ENCODE measurements at places on chromosomes 16 and 17.

GRCh38 chr17:27207073-27207513 lies 86.8 kb upstream of the WSB1 start:
- H3K27me3 ChIP-seq = no peaks in the 10 kb centered on the region
- H3K4me1 ChIP-seq = no peaks in the 10 kb centered on the region
- DNase-seq = no peak

GRCh38 chr16:10069374-10069773 lies 112.9 kb downstream of the GRIN2A start:
- no peak overlapping the region for H3K4me3 ChIP-seq
- H3K27me3 ChIP-seq = no peaks in the 10 kb centered on the region
- no peaks in the 10 kb centered on the region for H3K4me1 ChIP-seq
- H3K36me3 ChIP-seq = no peaks in the 10 kb centered on the region
- DNase-seq = no peak

- H3K4me1 ChIP-seq = peaks cover 19% of the 10 kb centered on the region
- no peaks in the 10 kb centered on the region for H3K36me3 ChIP-seq
- DNase-seq = peak; percentile 83
- H3K27ac ChIP-seq = peak overlapping the region; percentile 68
Measured at GRCh38 chr16:87789437-87790291, 23.9 kb upstream of the KLHDC4 start.

DNA sequence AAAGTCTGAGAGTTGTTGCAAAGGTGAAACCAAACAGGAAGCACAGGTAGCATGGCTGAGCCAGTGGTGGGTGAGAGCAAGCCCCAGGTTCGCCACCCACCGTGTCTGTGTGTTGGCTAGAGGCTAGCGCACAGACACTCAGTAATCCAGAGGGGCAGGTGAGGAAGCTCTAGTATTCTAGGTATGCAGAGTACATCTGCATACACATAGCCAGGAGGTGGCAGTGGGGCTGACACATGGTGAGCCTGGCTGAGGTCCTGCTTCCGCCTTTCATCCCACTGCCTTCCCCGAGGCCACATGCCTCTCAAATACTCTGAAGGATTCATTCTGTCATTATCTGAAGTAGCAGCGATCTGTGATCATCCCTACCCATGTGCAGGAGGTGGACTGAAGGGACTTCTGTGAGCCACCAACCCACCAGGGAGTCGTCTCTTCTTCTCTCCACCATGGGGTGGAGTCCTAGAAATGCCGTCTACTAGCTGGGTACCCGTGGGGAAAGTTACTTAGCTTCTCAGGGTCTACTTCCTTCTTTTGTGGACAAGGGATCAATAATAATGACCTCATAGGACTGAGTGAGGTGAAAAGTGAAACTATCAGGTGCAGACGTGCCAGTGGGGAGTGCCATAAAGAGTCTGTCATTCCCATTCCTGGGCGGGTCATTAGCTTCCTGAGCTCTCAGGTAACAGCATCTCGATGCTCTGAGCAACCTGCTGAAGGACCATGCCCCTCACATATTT lies 36.0 kb upstream of the ICAM2 start:
- no peaks in the 10 kb centered on the region for H3K4me1 ChIP-seq
- H3K27me3 ChIP-seq = no peaks in the 10 kb centered on the region
- peaks cover 59% of the 10 kb centered on the region for H3K36me3 ChIP-seq
- H3K27ac ChIP-seq = no peak overlapping the region

DNA sequence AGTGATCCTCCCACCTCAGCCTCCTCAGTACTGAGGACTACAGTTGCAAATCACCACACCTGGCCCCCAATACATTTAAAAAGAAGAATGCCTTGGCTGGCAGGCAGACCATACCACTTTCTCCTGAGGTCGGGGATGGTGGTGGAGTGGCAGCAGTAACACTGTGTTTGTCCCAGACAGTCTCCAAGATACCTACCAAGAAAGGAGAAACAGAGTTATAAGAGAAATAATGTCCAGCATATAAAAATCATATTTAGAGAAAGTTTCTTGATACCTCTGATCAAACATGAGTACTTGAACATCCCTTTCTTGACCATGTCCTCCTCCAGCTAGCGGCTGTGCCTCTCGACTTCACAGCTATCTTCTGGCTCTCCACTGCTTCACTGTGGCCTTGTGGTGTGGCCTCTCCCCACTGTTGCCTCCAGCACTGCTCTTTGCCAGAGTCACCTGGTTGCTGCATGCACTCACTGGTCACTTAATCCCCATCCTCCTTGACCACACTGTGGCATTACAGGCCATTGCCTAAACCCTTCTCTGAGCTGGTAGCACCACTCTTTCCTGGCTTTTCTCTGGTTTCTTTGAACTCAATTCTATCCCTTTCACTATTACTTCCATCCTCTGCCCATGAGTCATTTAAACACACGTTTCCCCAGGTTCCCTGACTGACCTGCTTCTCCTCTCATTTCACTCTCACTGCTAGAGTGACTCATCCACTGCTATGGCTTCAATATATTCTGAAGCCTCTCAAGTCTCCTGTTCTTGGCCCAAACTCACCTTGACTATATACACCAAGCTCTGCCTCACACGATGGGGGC lies 45.2 kb downstream of the XPO6 start:
- H3K4me3 ChIP-seq = no peak overlapping the region
- no peak overlapping the region for H3K27ac ChIP-seq
- no peaks in the 10 kb centered on the region for H3K27me3 ChIP-seq
- no peak for DNase-seq
- peaks cover 52% of the 10 kb centered on the region for H3K36me3 ChIP-seq
- H3K4me1 ChIP-seq = no peaks in the 10 kb centered on the region

- H3K4me3 ChIP-seq = no peak overlapping the region
- H3K27me3 ChIP-seq = no peaks in the 10 kb centered on the region
- H3K36me3 ChIP-seq = no peaks in the 10 kb centered on the region
- no peak for DNase-seq
Measured at GRCh38 chr16:14454391-14454790, 175.7 kb downstream of the PARN start.

- H3K4me3 ChIP-seq = no peak overlapping the region
- no peak overlapping the region for H3K27ac ChIP-seq
- no peaks in the 10 kb centered on the region for H3K27me3 ChIP-seq
- no peaks in the 10 kb centered on the region for H3K36me3 ChIP-seq
- no peaks in the 10 kb centered on the region for H3K4me1 ChIP-seq
- DNase-seq = no peak
Measured at GRCh38 chr16:2385190-2385836, 43.9 kb upstream of the CCNF start.

- no peak overlapping the region for H3K4me3 ChIP-seq
- no peaks in the 10 kb centered on the region for H3K36me3 ChIP-seq
- no peaks in the 10 kb centered on the region for H3K27me3 ChIP-seq
- H3K4me1 ChIP-seq = peaks cover 11% of the 10 kb centered on the region
Measured at GRCh38 chr17:63275318-63275970, 170.7 kb downstream of the CYB561 start.

- no peak overlapping the region for H3K4me3 ChIP-seq
- DNase-seq = peak; percentile 30
- H3K27ac ChIP-seq = peak overlapping the region; percentile 52
- H3K4me1 ChIP-seq = peaks cover 36% of the 10 kb centered on the region
Measured at GRCh38 chr17:50661795-50662391, 27.2 kb downstream of the ABCC3 start.

DNA sequence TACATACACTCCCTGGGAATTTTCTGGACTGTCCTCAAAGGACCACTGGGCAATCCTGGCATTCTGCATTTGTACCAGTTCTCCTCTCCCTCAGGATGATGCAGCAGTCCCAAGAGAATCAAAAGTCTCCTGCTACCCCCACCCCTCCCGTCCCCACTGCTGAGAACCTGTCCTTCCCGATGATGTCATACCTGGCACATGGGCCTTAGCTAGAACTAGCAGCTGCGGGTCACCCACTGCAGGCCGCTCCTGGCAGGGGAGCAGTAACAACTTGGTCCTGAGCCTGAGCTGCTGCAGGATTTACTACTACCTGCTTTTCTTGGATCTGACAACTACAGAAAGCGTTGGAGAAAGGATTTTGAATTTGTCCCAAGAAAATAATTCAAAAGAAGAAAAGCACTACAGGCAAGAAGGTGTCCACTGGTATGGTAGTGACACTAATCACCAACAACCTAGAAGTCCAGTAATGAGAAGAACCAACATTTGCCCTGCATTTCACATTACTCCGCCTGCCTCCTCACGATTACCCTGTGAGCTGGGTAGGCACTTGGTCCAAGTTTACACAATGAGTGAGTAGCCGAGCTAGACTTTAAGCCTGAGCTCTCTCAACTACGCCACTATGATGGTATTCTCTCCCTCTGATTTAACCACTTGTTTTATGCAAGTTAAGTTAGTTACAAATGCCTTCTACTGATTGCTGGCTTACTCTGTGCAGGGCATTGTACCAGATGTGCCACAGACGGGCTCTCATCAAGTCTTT lies 55.3 kb upstream of the ETV4 start:
- DNase-seq = peak; percentile 87
- peak overlapping the region; percentile 49 for H3K27ac ChIP-seq
- H3K36me3 ChIP-seq = no peaks in the 10 kb centered on the region
- no peak overlapping the region for H3K4me3 ChIP-seq

DNA sequence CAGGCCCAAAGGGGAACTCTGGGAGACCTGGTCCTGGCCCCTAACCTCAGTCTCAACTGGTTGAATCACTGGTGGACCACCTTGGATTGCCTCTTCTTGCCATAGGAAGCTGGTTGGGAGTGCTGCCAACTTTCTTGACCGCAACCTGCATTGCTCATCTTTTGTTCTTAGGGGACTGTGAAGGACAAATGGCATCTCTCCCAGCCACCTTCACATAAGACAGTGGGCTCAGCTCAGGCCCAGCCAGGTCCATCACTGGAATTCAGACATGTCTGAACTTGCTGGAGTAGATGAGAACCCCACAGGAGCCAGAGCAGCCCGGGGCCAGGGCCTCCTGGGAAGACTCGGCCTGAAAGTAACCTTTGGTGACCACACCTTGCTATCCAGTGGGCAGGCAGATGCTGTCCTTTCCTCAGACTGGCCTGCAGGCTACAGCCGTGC lies 18.8 kb downstream of the ADORA2B start:
- H3K27ac ChIP-seq = no peak overlapping the region
- H3K27me3 ChIP-seq = no peaks in the 10 kb centered on the region
- peaks cover 3% of the 10 kb centered on the region for H3K4me1 ChIP-seq
- H3K36me3 ChIP-seq = no peaks in the 10 kb centered on the region
- DNase-seq = no peak

DNA sequence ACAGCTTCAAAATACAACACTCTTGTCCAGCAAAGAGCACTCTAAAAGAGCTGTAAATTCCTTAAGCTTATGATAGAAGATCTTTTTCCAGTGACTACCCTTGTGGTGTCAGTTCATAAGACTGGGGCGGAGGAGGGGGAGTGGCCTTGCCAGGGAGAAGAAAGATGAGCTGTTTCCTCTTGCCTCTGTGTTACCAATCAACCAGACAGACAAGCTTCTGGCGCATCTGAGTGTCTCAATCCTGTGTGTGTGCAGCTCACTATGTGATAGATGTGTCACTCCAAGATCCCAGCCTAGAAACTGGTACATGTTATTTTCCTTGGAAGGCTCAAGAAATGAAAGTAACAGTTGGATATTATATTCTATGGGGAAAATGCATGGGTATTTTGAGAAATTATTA lies 167.4 kb upstream of the CACNG3 start:
- no peak overlapping the region for H3K27ac ChIP-seq
- H3K4me1 ChIP-seq = no peaks in the 10 kb centered on the region
- H3K36me3 ChIP-seq = no peaks in the 10 kb centered on the region
- no peak overlapping the region for H3K4me3 ChIP-seq

- no peaks in the 10 kb centered on the region for H3K27me3 ChIP-seq
- H3K27ac ChIP-seq = no peak overlapping the region
- no peaks in the 10 kb centered on the region for H3K36me3 ChIP-seq
- H3K4me1 ChIP-seq = peaks cover 8% of the 10 kb centered on the region
- no peak overlapping the region for H3K4me3 ChIP-seq
- no peak for DNase-seq
Measured at GRCh38 chr17:29069526-29070041, 26.6 kb downstream of the PIPOX start.

DNA sequence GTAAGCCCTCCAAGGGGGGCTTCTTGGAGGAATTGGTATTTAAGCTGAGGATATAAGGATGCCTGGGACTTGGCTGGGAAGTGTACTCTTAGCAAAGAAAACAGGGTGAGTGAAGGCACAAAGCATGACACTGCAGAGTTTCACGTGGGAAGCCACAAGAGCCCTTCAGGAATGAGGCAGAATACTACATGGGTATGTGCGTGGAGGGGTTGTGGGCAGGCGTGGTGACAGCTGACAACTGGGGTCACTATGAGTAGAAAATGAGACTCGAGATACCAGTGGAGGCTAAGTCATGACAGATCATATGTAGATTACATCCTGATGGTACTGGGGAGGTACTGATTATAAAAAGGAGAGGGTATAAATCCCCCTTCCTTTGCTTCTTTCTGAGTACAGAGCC lies 78.1 kb upstream of the XYLT1 start:
- peaks cover 8% of the 10 kb centered on the region for H3K27me3 ChIP-seq
- no peak overlapping the region for H3K27ac ChIP-seq

- H3K36me3 ChIP-seq = peaks cover 10% of the 10 kb centered on the region
- H3K4me3 ChIP-seq = no peak overlapping the region
- DNase-seq = no peak
- no peaks in the 10 kb centered on the region for H3K27me3 ChIP-seq
Measured at GRCh38 chr16:27670071-27670810, 120.3 kb downstream of the KATNIP start.

DNA sequence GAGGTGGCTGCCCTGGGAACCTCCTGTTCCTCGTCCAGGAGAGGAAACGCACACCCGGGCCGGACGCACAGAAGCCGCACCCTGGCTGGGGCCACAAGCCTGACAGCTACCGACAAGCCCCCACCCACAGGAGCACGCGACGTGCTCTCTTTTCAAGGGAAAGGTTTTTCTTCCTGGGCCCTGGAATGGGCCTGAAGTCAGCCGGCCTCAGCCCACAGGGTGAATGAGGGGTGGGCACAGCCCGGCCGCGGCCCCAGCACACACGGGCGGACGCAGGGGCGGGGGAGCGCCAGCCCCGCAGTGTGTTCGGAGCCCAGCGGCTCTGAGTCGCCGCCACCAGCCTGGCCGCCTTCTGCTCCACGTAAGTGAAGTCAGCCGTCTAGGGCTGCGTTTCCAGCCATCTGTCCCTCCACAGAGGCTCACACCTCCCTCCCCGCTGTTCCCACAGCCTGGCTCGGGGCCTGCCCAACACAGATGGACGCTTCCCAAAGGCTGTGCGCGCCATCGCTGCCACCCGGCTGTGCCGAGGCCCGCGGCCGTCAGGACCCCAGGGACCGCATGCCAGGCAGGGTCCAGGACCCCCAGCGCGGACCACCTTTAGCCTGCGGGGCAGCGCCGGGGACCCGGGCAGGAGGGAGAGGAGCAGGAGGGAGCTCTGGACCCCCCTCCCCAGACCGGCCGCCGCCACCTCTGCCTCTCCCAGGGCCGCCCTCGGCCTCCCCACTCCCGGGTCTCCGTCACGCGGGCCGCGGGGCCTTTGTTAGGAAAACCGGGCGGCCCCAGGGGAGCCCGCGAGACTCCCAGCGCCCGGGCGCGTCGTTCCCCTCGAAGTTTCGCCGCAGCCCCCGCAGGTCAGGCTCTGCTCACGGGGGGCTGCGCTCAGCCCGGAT lies 36.8 kb downstream of the CBFA2T3 start:
- H3K27ac ChIP-seq = no peak overlapping the region
- no peak for DNase-seq
- peak overlapping the region; percentile 38 for H3K4me3 ChIP-seq
- no peaks in the 10 kb centered on the region for H3K27me3 ChIP-seq

Measured in tibial artery (tissue), 4 donors.